ENCODE measurements at places on chromosomes 2 and 18.

DNA sequence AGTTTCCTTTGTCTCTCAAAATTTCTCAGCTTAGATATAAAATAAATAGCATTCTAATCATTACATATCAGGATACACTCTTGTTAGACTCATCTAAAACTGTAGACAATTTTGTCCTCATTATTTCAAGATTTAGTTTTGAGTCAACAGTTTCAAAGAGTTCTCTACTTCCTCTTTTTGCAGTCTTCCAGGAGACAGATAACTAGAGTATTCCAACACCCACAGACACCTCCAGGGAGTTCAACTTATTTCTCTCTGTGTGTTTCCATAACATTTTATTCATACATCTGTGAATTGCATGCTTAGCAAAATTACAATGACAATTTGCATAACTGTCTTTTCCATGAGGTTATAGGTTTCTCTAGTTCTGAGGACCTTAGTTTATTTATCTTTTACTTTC lies 166.6 kb upstream of the HNMT start:
- no peak for DNase-seq

GRCh38 chr18:70425236-70425635 lies 136.4 kb downstream of the SOCS6 start:
- DNase-seq = no peak

- DNase-seq = no peak
Measured at GRCh38 chr18:24078391-24078790, 60.5 kb upstream of the CABYR start.

DNA sequence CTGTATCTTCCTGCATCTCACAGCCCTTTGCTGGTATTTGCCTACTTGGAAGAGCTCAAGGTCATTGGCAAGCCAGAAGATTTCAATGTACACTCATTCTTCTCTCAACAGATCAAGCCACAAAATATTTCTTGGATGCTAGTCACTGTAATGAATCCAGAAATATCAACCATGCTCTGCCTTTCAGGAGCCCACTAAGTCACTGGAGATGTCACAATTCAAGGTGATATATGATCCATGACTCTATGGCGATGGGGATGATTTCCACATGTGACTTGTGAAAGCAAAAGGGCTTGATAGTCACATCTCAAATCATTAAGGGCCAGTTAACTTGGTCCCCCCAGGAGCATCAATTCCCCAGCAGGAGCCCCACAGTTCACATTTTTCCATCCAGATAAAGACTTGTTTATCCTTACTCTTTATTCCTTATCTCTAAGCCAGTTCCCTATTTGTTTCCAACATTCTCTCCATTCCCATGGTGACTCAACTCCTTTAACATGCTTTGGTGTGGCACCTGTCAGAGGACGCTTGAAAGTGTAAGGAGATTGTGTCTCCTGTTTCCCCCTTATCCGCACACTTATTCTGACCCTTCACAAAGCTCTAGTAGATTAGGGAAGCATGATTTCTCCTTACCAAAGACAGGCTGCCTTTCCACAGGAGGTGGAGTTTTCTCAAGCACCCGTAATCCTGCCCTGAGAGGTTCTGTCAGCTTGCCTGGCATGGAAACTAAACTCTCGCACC lies 15.8 kb downstream of the PKDCC start:
- DNase-seq = no peak

DNA sequence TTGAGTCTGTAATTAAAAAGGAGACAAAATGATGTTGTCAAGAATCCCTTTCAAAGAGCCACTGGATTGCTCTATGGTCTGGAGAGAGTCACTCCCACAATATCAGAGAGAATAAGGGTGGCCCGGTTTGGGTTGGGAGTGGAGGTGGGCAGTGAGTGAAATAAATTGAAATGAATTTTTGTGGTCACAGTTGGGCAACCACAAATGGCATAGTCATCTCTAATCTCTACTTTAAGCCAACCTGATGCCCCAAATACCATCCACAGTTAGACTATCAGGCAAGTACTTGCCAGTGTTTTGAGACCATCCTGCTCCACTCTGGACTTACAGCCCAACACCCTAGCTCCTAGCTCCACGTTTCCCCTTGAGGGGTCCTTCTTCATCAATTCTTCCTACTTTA lies 559.7 kb downstream of the BCL11A start:
- no peak for DNase-seq

- no peak for DNase-seq
Measured at GRCh38 chr2:190972846-190973245, 41.1 kb downstream of the STAT1 start.

- no peak for DNase-seq
Measured at GRCh38 chr18:55328301-55328700, 259.7 kb downstream of the TCF4 start.

- no peak for DNase-seq
Measured at GRCh38 chr2:191567206-191567605, 110.7 kb upstream of the NABP1 start.

- no peak for DNase-seq
Measured at GRCh38 chr2:215451012-215451756, 15.3 kb upstream of the FN1 start.

DNA sequence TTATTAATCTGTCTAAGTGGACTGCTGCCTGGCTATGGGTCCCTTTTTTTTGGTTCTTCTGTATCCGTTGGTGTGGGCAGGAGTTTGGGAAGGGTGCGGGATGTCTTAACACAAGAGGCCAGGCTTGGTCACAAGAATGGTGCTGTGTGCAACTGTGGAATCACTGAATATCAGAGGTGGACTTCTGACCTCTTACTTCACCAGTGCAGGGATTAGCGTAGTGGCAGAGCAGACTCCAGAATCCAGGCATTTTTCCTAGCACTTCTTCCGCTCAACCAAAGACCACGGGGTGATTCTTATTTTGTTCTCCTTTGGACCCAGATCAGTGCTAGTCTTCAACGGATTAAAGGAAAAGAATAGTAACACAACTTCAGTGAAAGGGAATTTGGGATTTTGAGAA lies 254.3 kb upstream of the TNP1 start:
- no peak for DNase-seq

- no peak for DNase-seq
Measured at GRCh38 chr2:47029737-47030524, 114.3 kb upstream of the MCFD2 start.

DNA sequence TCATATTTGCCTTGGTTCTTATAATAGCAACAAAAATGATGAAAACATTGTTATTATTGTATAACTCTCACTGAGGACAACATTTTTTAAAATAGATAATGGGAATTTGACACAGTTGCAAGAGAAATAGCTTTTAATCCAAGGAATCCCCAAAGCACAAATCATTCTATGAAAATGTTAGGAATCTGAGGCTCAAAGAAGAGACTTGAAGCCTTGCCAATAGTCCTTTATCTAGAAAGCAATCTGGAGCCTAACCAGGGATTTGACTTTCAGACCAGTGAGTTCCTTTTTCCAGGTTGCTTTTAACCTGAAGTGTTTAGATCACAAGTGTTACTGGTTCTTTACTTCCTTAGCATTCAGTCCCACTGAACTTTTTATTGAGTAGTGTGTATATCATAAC lies 574.5 kb upstream of the ZEB2 start:
- no peak for DNase-seq

DNA sequence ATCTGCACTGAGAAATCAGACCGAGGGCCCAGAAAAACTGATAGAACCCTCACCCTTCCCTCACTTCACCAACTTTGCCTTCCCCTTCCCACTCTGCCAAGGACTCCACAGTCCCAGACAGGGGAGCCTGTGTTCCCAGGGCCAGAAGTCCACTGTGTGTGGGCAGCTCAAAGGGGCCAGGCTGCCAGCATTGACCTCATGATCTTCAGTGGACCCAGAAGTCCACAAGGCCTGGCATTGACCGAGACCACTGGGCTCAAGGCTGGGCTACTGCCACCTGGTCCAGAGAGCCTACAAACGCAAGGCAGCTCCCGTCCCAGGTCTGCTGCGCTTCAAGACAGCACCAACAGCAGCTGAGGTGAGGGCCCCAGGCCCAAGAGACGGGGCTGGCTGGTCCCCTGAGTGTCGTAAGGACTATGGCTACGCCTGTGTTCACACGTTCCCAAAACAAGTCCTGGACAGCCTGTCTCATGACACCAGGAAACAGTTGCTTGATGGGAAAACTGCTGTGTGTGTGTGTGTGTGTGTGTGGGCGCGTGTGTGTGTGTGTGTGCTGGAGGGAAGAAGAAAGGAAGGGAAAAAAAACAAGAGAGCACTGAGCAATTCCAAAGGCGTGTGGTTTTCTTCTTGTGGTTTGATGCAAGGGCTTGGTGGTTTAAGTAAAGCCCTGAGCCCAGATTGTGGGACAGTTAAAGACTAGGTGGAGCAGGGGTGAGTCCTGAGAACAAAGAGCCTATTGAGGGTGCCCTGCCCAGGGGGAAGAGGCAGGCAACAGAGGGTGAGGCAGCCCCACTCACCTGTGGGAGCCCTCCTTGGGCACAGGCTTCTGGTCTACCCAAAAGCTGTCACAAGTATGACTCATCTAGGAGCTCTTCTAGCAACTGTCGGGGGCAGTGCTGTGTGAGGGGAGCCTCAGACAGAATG lies 46.6 kb upstream of the ZBTB7C start:
- peak; percentile 19 for DNase-seq

DNA sequence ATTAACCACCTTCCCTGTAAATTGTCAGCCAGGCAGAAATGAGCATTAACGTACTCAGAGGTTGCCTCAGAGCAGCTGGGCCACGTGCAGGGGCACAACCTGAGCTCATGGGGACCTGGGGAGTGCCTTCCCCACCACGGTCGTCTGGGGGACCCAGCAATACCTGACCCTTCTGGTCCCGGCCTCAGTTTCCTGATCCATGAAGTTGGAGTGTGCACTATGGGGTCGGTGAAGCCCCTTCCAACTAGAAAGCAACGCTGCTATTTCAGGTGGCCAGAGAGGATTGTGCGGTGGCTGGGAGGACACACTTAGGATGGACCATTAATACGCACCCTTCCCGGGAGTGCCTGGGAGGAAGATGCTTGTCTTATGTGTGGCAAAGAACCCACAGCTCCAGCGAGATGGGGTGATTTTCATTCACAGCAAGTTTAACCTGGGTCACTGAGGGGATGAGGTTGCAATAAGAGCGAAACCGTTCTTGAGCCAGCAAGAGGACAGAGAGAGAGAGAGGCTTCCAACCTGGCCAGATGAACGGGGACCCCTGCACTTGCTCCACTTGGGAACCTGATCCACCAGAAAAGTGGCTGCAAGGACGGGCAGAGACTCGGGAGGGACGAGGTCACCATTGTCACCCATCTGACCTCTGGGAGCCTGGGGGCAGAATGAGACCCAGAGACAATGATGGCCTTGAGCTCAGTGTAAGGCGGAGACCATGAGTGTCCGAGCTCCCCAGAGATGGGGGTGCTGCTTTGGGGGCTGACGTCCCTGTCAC lies 36.2 kb downstream of the NGEF start:
- DNase-seq = no peak

- no peak for DNase-seq
Measured at GRCh38 chr2:16218625-16219024, 278.3 kb downstream of the MYCN start.

DNA sequence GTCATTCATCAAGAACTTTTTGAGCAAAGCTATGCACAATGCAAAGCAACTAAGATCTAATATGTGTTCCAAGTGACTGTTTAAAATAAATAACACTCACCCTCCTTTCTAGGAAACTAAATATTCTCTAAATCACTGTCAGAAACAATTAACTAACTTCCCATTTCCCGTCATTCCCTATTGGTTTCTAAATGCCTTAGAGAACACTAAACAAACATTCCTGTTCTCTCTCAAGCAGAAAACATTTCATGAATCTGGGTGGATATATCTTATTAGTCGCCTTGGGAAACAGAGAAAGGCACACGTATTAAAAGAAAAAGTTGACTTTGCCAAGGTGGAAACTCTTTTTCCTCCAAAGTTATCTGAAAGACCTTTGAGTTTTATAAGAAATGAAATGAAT lies 735.2 kb downstream of the MBD2 start:
- DNase-seq = no peak

DNA sequence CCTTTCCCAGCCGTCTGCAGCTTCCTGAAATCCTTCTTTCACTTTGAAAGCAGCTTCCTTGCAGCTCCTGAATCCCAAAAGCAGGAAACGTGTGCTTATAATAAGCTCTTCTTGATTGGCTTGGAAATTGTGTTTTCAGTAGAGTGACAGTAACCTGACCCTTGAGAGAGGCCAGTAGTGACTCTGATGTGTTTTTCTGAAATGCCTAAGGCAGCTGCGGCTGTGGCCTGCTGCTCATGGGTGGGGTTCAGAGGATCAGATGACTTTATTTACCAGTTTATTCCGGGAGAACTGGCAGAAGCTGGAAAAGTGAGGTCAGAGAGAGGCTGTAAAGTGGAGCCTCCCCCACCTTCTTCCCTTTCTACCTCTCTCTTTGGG lies 31.9 kb upstream of the RPIA start:
- no peak for DNase-seq

- DNase-seq = no peak
Measured at GRCh38 chr2:226267516-226268289, 531.9 kb downstream of the IRS1 start.

DNA sequence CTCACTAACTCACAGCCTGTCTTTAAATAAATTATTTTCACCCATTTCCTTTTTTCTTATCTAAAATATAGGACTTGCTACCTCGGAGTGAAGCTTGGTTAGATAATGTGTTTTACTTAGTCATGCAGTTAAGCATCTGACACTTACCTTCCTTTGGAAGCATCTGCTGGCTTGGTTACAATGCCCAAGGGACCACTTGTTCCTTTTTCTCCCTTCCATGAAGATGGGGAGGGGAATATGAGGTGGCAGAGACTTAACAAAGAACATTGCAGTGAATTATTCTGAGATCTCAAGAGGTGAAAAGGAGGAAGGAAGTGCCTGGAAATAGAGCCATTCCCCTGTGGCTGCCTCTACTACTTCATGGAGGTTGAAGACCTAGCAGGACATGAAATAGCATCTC lies 145.4 kb upstream of the FOSL2 start:
- no peak for DNase-seq

GRCh38 chr2:181546086-181546485 lies 88.9 kb downstream of the ITGA4 start:
- no peak for DNase-seq

DNA sequence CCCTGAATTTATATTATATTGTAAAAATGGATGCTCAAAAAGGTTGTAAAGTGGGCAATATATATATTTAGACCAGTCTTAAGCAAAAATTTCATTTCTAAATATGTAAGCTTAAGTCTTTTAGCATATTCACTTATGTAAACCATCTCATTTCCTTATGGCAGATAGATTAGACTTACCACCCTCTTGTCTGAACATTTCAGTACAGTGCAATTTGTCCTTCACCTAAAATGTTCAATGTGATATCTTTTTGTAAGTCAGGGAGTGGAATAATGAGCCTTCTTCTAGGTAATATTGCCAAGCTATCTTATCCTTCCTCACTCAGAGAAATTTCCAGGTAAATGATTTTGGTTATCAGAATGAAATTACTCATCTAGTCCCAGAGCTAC lies 92.3 kb downstream of the KLF7 start:
- DNase-seq = no peak

DNA sequence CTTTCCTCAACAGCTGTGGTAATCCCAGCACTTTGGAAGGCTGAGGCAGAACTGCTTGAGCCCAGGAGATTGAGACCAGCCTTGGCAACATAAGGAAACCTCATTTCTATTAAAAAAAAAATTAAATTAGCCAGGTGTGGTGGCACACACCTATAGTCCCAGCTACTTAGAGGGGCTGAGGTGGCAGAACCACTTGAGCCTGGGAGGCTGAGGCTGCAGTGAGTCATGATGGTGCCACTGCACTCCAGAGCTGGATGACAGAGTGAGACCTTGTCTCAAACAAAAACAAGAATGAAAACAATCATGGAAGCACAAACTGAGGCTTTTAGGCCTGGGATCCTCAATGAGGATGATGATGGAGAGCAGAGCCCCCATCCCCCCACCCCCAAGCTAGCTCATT lies 19.8 kb downstream of the GAREM1 start:
- DNase-seq = no peak

GRCh38 chr2:230972046-230972445 lies 23.9 kb upstream of the SPATA3 start:
- no peak for DNase-seq
